ENCODE measurements at places on chromosomes 7 and 10. TPM values are rescaled to one million over a fixed set of nuclear protein-coding genes. Genes with fewer than 3 reads are reported as not detected.
A peak's percentile ranks its signal among the peaks of the same experiment; 100 is the strongest.

DNA sequence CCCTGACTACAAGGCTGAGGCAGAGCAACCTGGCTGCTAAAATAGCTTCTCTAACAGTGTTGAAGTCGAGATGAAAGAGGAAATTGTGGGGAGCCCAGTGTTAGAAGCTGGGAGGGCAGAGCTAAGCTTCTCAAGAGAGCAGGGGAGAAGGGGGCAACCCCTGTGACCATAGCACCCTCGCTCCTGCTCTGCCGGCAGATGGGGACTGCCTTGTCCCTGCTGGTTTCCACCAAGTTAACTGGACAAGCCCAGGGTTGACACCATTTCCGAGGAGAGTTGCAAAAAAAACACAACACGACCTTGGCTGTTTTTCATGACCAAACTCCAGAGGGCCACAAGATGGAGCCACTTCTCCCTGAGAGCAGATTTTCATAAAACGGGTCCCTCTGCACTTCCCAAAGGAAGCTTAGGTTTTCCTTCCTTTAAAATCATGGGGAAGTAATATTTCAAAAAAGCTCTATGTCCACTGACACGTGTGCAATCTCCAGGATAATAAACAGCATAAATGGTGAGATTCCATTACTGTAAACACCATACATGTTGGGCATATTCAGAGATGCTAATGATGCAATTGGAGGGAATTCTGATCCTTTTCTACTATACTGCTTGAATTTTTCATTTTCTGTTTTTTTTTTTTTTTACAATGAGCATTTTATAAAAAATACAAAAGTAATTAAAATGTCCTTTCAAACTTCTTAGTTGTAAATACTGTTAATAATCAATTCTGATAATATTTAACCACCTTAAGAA, 140.4 kb downstream of the PIP4K2A start:
- no peak overlapping the region for H3K4me3 ChIP-seq
- H3K36me3 ChIP-seq: peaks cover 4% of the 10 kb centered on the region
- no peaks in the 10 kb centered on the region for H3K27me3 ChIP-seq
- no peak overlapping the region for H3K27ac ChIP-seq
- peak; percentile 70 for DNase-seq

- no peak overlapping the region for H3K4me3 ChIP-seq
- H3K4me1 ChIP-seq: no peaks in the 10 kb centered on the region
- 0 out of 2 replicates have a peak overlapping the region, but pooled peaks have one; percentile 26 for H3K27ac ChIP-seq
- no peaks in the 10 kb centered on the region for H3K27me3 ChIP-seq
- H3K36me3 ChIP-seq: no peaks in the 10 kb centered on the region
Measured at GRCh38 chr10:132363921-132364593, 32.1 kb downstream of the LRRC27 start.

DNA sequence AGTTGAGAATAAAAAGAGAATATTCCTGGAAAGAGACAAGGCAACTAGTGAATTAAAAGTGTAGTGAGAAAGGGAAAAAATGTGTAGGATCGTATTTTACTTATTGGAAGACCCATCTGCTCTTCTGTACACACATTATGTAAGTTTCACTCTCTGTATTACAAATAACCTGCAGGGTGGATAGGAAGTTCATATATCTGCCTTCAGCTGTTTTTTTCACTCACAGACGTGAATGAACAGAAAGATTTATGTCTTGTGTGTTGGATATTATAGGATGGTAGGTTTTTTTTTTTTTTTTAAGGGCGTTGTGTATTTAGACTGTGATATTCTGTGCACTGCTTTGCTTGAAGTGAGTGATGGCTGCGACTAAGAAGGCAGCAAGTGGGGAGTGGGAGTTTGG, 266.5 kb downstream of the AUTS2 start:
- H3K27me3 ChIP-seq: no peaks in the 10 kb centered on the region
- peaks cover 25% of the 10 kb centered on the region for H3K4me1 ChIP-seq
- H3K4me3 ChIP-seq: no peak overlapping the region
- no peak overlapping the region for H3K27ac ChIP-seq

BHLHA15 gene
- polyA plus RNA-seq: 1.4 TPM

DNA sequence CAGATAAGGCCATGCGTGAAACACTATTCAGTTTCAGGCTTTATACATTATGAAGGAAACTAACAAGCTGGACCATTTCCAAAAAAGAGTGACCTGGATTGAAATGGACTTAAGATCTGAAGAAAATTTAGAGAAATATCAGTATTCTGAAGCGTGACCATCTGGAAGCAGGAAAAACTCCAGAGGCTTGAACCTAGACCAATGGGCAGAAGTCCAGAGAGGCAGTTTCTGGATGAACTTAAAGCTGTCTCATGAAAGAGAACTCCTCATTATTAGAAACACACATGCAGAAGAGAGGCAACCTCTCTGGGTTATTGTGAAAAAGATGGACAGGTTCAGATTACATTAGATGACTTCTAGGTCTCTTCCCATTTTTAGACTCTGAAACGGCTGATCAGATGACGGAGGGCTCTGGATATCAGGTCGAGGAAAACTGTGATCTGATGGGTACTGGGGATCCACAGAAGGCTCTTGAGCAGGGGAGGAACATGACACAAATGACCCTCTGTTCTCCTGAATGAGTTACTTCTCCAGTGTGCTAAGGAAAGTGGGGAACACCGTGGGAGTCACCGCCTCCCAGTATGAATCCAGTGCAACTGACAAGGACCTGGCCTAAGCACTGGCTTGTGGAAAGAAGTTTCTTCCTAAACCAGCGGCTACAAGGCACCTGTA, 116.5 kb downstream of the SPDYE5 start:
- no peaks in the 10 kb centered on the region for H3K36me3 ChIP-seq
- no peaks in the 10 kb centered on the region for H3K27me3 ChIP-seq
- no peak overlapping the region for H3K27ac ChIP-seq
- no peak overlapping the region for H3K4me3 ChIP-seq
- peaks cover 5% of the 10 kb centered on the region for H3K4me1 ChIP-seq

GRCh38 chr10:72445851-72446250, 91.1 kb upstream of the DNAJB12 start:
- H3K27ac ChIP-seq: no peak overlapping the region
- DNase-seq: no peak
- no peaks in the 10 kb centered on the region for H3K27me3 ChIP-seq

DNA sequence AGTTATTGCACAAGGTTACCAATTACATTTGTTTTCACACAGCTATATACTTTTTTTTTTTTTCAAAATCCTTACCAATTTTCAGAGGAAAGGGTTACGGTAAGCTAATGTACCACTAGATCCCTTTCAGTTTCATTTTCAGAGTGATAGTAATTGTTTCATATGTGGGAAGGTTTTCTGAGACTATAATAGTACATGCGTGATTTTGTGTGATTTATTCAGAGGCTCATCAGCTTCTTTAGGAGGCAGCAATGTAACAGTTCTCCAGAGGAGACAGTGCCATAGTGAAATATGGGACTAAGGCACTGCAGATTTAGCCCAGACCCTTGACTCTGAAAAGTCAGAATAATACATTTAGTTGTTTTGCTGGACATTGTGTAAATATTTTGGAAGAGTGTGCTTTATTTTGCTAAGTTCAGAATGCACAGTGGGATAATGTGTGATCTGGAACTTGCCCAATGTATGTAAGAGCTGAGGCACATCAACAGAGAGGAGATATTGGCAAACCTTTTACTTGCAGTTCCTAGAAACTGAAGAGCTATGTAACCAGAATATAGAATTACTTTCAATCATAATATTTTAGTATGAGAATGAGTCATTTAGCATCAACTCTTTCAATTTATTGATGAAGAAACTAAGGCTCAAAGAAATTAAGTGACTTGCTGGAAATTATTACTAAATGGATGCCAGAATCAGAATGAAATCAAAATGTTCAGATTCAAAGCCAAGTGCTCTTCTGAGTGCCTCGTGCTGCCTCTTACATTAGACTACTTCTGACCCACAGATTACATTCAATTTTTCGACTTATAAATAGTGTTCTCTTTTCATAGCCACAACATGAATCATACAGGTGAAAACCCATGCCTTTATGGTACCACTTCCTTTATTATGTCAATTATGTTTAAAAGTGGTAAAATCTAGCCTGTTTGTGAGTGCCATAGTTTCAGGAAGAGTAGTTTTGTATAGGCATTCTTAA, 207.7 kb upstream of the TEX47 start:
- no peaks in the 10 kb centered on the region for H3K36me3 ChIP-seq
- H3K4me1 ChIP-seq: no peaks in the 10 kb centered on the region
- no peak overlapping the region for H3K27ac ChIP-seq
- no peak for DNase-seq
- H3K4me3 ChIP-seq: no peak overlapping the region

DNA sequence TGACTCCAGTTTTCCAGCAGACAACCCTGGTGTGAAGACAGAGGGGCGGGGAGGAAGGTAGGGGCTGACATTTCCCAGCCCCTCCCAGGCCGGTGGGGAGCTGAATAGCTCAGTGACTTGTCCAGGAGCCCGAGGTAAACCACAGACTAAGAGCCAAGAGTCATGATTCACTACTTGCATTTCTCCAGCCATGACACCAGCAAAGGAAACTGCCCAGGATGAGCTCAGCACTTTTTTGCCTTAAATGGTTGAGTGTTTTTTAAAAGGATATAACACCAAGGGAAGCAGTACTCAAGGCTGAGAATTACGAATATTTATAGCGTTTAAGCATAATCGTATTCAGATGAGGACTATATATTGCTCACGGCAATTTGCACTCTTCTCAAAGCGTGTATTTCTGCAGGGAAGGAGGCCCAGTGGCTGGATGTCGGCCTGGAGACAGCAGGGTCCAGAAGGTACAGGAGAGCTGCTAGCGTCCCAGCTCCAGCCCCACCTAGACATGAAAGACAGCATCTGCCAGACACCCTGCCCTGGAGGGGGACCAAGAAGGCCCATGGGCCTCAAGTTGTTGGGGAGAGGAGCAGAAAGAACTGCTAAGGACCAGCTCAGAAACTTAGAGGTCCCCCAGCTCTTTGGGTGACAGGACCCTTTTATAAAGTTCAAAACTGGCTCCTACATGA, 141.4 kb downstream of the GRID1 start:
- H3K27me3 ChIP-seq: no peaks in the 10 kb centered on the region
- H3K36me3 ChIP-seq: no peaks in the 10 kb centered on the region
- H3K4me3 ChIP-seq: no peak overlapping the region
- no peaks in the 10 kb centered on the region for H3K4me1 ChIP-seq
- no peak for DNase-seq

DNA sequence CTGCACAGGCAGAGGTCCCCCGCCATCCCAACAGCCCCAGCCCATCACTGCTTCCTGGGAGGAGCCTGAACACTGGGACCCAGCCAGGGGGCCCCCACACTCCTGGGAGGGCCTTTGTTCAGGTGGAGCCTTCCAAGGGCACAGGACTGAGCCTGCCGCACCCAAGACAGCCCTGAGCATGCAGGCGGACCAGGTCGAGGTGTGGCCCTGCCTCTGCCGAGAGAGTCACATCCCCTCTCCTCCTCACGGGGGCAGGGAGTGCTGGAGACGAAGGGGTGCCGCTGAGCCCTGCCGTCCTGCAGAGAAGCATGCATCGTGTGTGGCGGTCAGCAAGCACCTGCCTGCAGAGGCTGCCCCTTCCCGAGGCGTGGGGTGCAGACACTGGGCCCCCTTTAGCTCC, 7.3 kb upstream of the MAFK start:
- no peaks in the 10 kb centered on the region for H3K4me1 ChIP-seq
- peak; percentile 56 for DNase-seq
- H3K4me3 ChIP-seq: no peak overlapping the region
- no peaks in the 10 kb centered on the region for H3K36me3 ChIP-seq
- no peak overlapping the region for H3K27ac ChIP-seq

KAT6B gene
- 21.3 TPM for polyA plus RNA-seq
